GM12864 (cell line): ENCODE measurements at places on chromosomes 11 and 22.
A peak's percentile ranks its signal among the peaks of the same experiment; 100 is the strongest.

- DNase-seq: no peak
Measured at GRCh38 chr11:16997624-16998023, 16.6 kb downstream of the PLEKHA7 start.

- no peak for DNase-seq
Measured at GRCh38 chr22:50070366-50070765, 12.3 kb upstream of the TTLL8 start.

DNA sequence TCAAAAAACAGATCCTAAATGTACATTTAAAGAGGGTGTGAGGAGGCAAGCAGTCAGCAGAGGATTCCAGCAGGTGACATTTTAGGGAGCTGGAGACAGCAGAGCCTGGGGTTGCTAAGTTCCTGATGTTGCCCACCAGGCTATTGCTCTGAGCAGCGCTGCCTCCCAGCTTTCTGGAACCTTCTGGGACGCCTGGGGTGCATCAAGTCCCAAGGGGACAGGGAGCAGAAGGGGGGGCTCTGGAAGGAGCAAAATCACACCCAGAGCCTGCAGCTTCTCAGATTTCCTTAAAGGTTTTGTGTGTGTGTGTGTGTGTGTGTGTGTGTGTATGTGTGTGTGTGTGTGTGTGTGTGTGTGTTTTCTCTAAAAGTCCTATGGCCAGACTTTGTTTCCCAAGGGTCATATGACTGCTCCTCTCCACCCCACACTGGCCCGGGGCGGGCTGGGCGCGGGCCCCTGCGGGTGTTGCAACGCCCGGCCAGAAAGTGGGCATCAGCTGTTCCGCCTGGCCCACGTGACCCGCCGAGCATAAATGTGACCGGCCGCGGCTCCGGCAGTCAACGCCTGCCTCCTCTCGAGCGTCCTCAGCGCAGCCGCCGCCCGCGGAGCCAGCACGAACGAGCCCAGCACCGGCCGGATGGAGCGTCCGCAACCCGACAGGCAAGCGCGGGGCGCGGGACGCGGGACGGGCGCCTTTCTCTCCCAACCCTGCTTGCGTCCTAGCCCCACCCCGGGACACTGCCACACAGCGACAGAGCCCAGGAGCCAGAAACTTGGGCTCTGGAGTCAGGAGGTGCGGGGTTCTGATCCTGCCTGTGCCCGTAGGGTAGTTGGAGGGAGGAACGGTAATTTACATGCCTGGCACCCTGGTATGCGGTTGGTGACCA is at the start of gene HMOX1:
TSS of gene HMOX1 (plus strand) at position 560 of the 887 bp plus-strand sequence. CDS start at position 638, 78 bp downstream.
- DNase-seq: peak; percentile 43

DNA sequence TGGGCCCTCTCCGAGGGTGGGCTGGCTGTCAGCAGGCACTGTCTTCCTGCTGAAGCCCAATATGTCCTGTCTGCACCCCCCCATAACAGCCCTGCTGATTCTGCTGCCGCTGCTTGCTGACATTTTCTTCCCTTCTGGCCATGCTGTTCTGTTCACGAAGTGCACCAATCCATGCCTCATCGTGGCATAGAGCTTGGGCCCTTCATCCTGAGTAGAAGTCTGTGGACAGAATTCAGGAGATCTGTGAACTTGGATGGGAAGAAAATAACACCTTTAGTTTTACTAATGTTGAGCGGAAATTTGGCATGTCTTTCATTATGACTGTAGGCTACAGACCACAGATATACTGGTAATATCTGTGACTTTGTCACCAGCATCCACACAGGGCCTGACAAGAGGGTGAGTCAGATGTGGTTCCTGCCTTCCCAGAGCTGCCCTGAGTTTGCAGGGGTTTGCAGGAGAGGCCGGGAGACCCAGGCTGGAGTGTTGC is 14.1 kb upstream of the KIAA0930 start:
- DNase-seq: peak; percentile 56

DNA sequence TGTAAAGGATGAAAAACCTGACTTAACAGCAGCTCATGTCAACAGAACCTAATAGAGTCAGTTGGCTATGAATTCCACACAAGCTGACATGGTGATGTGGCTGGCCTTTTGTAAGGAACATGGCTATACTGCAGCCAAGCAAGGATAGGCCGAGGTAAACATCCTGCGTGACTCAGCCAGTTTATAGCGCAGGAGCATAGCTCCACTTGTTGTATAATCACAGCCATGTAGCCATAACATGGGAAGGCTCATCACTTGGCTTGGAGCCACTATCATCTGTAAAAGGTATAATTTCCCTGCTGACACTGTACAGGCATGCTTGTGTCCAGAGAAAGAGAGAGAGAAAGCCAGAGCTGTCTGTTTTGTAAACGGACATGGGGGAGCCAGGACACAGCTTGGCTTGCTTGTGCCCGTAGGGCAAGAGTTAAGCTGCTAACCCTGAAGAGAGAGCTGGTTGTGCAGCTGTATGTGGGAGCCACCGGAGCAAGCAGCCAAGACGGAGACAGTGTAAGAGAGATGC is 104.4 kb upstream of the PLET1 start:
- DNase-seq: no peak

DNA sequence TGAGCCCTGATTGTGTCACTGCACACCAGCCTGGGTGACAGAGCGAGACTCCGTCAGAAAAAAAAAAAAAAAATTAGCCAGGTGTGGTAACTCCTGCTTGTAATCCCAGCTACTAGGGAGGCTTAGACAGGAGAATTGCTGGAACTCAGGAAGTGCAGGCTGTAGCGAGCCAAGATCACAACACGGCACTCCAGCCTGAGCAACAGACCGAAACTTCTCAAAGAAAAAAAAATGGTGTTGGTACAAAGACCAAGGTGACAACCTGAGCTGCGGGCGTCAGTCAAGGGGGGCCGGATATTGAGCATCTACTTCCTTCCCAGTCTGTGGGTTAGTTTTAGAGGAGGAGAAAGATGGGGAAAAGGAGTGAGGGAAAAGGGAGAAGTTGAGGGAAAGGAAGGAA is 48.5 kb upstream of the HSPA8 start:
- DNase-seq: no peak

- DNase-seq: peak; percentile 19
Measured at GRCh38 chr22:29072193-29072978, 449 bp upstream of the KREMEN1 start.

- DNase-seq: peak; percentile 25
Measured at GRCh38 chr11:87290304-87290922, 252.7 kb downstream of the TMEM135 start.

DNA sequence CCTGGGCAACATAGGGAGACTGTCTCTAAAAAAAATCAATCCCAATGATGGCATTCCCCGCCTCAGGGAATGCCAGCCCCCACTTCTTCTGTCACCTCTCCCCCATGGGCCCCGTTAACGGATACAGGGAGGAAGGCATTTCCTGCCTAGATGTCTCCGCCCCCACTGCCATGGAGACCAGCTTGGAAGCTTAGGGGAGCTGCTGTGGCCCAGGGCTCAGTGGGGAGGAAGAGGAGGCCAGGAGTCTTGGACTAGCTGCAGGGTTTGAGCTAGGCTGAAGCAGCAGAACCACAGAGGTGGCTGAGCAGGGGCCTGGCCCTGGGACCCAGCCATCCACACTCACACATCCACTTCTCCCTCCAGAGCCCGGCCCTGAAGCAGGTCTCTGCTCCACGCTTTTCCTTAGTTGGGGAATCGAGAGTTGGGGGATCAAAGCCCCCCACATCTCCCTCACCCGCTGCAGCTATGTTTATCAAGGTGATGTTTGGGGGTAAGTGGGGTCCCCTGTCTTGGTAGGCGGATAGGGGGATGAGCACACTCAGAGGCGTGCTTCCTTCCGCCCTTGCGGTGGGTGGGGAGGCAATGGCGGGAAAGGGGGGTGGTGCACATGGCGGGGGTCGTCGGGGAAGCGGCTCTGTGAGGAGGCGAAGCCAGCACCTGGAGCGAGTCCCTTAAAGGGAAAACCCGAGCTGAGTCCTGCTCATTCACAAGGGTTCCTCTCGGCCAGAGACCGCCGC is at the start of gene C22orf15:
TSS of gene C22orf15 (plus strand) at position 149 of the 737 bp plus-strand sequence. CDS start at position 466, 317 bp downstream.
- DNase-seq: no peak

GRCh38 chr22:36629320-36629719 is 74.2 kb downstream of the CACNG2 start:
- no peak for DNase-seq

DNA sequence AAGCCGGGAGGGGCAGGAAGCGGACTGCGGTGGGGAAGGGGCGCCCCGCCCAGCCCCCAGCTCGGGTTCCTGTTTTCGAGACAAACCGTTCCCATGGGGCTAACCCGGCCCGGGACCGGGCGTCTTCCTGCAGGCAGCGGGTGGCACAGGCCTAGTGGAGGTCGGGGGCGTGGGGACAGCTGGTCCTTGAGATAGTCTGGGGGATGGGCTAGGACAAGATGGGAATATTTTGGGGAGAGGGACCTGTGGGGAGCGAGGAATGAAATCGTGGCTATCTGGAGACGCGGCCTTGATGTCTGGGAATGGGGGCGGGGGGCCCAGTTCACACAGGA is 1.2 kb upstream of the RASGRP2 start:
- DNase-seq: no peak

DNA sequence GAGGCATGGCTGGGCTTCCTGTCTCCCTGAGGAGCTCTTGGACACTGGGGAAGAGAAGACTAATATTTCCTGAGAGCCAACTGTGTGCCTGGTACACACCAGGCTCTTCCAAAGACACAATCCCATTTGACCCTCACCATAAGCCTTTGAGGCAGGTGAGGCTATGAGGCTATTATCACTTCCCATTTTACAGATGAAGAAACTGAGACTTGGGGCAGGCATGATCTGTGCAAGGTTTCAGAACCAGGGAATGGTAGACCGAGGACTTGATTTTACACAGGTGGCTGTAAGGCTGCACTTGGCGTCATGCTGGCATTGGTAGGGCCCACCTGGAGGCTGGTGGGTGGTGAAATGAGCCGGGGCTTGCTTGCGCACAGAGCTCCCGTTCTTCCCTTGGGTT is 90.8 kb downstream of the LRRC32 start:
- DNase-seq: no peak

DNA sequence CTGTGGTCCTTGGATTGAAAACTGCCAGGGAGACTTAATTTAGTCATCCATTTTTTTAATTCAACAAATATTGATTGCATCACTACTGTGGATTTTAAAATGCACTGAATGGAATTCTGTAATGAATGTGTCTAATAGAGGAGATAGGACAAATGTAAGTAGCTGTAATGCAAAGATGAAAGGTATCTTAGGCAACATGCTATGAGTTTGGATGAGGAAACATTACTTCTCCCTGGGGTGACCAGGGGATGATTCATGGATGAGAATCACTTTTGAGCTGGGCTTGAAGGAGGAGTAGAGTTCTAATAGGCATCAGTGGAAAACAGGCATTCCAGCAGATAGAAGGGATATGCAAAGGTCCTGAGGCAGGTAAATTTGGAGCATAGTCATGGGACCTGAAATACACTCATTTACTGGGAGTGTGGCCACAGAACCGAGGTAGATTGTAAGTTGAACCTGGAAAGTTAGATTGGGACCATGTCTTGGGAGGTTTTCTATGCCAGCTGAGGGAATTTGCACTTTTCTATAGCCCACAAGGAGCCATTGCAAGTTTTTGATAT is 43.4 kb downstream of the PKNOX2 start:
- no peak for DNase-seq

- DNase-seq: no peak
Measured at GRCh38 chr11:69968396-69969347, 109.4 kb upstream of the ANO1 start.

DNA sequence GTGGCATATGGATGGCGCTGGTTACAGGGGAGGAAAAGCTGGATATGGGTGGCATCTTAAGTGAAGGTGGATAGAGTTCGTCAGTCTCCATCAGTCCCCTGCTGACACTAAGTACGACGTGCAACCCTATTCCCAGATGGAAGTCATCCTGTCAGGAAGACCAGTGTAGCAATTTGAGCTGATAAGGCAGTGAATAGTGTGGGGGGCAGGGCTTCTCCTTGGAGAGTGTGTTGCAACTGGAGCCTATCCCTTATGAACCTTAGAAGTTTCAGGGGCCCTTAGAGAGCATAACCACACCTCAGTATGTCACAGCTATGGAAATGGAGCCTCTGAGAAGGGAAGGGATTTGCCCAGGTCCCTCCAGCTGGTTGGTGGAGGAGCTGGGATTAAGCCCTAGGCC is 36.1 kb upstream of the ANKK1 start:
- DNase-seq: no peak

- no peak for DNase-seq
Measured at GRCh38 chr22:19974268-19974861, 32.7 kb upstream of the TXNRD2 start.

GRCh38 chr11:1352696-1353382 is 36.9 kb upstream of the BRSK2 start:
- no peak for DNase-seq

DNA sequence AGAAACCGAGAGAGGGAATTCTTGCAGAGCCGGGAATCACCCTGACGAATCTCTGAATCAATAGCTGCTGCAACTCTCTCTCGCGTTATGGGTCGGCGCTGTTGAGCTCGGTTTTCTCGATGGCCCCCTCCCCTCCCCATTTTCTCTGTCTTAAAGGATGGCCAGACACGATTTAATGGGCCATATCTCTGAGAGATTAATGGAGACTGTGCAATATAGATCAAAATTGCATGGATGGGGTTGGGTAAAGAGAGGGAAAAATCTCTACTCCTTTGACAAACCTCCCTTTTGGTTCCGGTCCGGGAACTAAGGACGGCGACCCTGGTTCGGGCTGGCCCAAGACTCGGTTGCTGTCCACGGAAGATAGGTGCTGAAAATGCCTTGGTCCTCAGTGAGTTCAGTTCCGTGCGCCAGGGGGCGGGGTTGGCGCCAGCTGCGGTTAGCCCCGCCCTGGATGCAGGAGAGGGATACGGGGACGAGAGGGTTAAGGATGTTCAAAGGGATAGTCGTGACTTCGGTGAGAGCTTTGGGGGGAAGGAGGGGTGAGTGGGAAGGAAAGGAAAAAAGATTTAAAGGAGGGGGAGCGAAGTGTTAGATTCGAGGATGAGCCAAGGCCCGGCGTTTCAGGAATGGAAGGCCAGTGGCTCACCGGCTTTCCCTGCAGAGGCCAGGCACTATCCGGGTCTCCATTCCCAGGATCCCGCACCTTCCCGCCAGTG is 103.6 kb upstream of the HSD17B12 start:
- DNase-seq: no peak

DNA sequence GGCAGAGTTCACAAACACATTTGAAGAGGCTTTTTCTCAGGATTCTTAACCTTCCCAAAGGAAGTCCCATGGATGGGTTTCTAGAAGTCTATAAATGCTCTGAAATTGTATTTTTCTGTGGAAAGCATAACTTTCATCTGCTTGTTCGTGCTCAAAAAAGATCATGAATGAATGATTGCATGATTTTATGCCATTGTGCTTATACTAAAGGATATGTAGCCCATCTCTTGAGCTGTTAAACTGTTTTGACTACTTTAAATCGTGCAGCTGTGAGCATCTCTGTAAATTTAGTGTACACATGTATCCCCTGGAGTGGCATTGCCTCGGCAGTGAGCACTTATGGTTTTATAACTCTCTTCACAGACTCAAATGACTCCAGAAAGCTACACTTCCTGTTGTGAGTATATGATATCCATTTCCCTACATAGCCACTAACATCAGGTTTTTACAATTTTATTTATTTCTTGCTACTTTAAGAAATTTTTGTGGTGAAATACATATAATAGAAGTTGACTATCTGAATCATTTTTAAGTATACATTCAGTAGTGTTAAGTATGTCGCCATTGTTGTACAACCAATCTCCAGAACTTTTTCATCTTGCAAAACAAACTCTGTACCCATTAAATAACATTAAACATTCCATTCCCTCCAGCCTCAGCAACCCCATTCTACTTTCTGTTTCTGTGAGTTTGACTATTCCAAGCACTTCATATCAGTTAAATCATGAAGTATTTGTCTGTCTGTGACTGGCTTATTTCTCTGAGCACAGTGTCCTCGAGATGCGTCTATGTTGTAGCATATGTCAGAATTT is 8.0 kb downstream of the NEAT1 start:
- no peak for DNase-seq

GRCh38 chr11:118211006-118211405 is 13.8 kb downstream of the JAML start:
- no peak for DNase-seq

- no peak for DNase-seq
Measured at GRCh38 chr11:126084608-126084912, 21.9 kb upstream of the CDON start.
